Mucosa of gallbladder (tissue), 1 donor: ENCODE measurements at places on chromosomes 2 and 18. TPM values are rescaled to one million over a fixed set of nuclear protein-coding genes. Genes with fewer than 3 reads are reported as not detected.
A peak's percentile ranks its signal among the peaks of the same experiment; 100 is the strongest.

DNA sequence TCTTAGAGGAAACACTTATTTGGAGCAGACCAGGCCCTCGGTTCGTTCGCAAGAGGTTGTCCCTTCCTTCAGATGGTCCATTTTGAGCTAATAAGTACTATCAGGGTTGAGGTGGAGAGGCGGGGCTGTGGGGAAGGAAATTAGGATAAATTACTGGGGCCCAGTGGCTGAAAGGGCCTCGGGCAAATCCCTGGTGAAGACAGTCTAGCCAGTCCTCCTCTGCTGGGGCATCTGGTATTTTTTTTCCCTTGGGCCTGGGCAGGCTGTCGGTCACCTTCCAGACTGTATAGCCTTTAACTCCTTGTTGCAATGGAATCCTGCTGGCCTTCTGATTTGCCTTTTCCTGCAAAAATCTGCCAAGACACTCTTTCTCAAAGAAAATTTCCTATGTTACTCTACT, 1.7 kb upstream of the MYO3B start:
- DNase-seq = no peak

GRCh38 chr2:217438821-217439220, 564.0 kb downstream of the TNS1 start:
- no peak for DNase-seq

DNA sequence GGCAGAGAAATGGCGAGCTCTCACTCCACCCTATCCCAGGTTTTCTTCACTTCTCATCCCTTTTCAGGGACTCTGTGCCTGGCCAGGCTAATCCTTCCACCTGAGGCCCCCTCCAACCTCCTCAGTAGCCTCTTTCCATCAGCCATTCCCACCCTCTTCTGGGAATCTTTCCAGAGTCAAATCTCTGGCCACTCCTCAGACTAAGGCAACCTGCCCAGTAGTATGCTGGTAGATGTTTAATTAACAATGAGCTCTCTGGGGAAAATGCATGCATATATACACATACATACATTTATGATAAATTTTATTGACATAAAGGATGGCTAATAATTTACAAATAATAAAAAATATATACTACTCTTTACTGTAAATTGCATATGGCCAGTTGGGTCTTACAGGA, 11.4 kb upstream of the ASPRV1 start:
- no peak for DNase-seq

Gene GPR17
- 0.17 TPM for total RNA-seq

Gene GPAT2
- total RNA-seq = 3.0 TPM

DNA sequence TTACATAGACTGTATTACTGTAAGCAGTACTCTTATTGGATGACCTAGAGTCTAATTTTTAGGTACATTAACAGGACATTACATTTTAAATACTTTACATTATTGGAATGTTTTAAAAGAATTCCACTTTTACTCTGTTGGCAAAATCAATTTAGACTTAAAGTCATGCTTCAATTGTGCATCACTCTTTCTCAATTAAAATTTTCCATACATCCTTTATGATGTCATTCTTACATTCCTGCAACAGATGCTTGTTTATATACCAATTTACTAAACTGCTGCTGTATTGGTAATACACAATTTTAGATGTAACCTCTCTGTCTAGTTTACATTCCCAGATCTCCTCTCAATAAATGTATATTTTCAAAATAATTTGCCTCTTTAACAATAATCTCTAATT, 440.1 kb downstream of the ZEB2 start:
- DNase-seq = no peak

Gene ALPG
- total RNA-seq = not detected

GRCh38 chr18:12246849-12247808, 7.0 kb upstream of the CIDEA start:
- DNase-seq = no peak

- DNase-seq = no peak
Measured at GRCh38 chr2:44543773-44544725, 182.3 kb downstream of the CAMKMT start.

- no peak for DNase-seq
Measured at GRCh38 chr2:141329964-141330363, 800.9 kb downstream of the LRP1B start.

- no peak for DNase-seq
Measured at GRCh38 chr2:38745267-38745666, 5.9 kb downstream of the SRSF7 start.

DNA sequence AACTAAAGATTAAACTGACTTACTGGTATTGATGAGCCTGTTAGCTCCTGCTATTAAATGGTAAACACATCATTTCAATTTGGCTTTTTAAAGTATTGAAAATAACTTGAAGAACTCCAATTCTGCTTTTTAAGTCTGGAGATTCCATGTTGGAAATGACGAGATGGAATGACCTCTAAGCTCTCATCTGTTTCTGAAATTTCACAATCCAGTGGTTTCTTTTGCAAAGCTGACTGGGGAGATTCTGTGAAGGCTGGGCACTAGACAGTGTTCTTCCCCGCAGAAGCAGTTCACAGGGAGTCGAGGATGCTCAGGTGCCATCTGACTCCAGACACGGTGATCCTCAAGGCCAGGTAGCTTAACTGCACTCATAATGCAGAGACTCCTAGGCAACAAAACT, 44.7 kb downstream of the DHRS9 start:
- DNase-seq = no peak

- DNase-seq = no peak
Measured at GRCh38 chr2:54012538-54013141, 41.8 kb upstream of the PSME4 start.

- no peak for DNase-seq
Measured at GRCh38 chr2:109438773-109439389, 174.9 kb downstream of the SEPTIN10 start.

DNA sequence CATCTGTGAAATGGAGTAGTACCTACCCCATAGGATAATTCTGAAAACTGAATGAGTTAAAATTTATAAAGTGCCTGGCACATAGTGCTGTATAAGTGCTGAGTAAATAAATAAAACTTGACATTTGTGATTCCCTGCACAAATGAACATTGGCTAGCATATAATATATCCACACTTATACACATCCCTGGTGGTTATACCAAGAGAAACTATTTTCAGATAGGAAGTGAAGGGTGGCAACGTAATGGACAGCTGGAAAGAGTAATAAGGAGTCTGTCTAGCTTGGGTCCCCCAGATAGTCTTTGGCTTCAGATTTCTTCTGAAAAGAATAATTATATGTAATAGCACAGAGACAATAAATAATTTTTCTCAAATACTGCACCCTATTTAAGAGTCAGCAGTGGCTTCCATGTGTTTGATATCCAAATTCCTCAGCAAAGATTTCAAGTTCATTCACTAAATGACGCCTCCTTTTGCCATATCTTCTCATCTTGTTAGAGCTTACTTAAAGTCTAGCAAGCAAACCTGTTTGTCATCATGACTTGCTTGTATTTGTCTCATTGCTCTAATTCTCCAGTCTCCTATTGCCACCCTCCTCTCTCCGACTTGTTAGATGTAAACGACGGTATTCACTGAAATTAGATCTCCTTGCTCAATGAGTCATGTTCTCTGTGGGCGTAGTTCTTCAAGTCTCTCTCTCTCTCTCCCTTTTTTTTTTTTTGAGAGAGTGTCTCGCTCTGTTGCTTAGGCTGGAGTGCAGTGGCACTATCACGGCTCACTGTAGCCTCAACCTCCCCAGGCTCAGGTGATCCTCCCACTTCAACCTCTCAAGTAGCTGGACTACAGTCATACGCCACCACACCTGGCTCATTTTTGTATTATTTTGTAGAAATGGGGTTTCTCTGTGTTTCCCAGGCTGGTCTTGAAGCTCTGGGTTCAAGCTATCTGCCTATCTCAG, 8.7 kb upstream of the ADGRF3 start:
- no peak for DNase-seq

GRCh38 chr18:3150688-3151087, 69.1 kb downstream of the MYOM1 start:
- DNase-seq = no peak

- no peak for DNase-seq
Measured at GRCh38 chr2:42685303-42685702, 78.6 kb downstream of the OXER1 start.

GRCh38 chr2:132937629-132938028, 267.6 kb upstream of the LYPD1 start:
- no peak for DNase-seq

Gene G6PC2
- not detected for total RNA-seq

Gene TNFRSF11A
- 38.9 TPM for total RNA-seq

DNA sequence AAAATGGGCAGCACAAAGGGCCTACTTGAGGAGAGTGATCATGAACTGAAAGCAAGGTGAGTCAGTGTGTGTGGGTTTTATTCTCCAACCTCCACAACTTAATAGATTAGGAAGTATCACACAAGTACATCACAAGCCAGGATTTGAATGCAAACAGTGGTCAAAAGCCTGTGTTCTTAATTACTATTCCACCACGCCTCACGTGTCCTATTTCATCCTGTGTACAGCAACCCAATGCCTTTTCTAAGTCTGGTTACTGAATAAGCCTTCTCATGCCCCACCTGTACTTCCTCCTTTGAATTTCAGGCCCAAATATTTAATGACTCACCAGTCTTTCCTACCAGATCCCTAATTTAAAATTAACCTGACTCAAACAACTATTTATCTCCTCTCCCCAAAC, 755.7 kb upstream of the SLC8A1 start:
- DNase-seq = no peak

DNA sequence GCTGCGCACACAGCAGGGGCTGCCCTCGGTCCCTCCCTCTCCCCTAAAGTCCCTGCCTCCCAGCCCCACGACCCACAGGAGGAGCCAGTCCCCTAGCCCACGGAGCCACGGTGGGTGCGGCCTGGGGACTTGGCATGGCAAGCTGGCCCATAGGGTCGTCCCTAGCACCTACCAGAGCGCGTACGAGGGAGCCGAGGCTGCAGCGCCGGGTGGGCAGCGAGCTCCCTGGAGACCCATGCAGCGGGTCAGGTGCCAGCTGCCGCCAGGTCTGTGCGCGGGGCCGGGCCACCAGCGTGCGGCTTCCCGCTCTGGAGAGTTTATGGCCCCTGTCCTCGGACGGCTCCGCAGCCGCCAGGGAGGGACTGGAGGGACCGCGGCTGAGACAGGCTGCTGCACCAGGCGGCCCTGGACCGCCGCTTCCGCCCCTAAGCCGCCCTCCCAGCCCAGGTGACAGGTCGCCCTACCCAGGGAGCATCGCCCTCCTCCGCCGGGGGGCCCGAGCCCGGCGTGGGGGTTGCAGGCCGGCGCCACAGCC, 273.6 kb downstream of the CCDC74A start:
- DNase-seq = no peak

DNA sequence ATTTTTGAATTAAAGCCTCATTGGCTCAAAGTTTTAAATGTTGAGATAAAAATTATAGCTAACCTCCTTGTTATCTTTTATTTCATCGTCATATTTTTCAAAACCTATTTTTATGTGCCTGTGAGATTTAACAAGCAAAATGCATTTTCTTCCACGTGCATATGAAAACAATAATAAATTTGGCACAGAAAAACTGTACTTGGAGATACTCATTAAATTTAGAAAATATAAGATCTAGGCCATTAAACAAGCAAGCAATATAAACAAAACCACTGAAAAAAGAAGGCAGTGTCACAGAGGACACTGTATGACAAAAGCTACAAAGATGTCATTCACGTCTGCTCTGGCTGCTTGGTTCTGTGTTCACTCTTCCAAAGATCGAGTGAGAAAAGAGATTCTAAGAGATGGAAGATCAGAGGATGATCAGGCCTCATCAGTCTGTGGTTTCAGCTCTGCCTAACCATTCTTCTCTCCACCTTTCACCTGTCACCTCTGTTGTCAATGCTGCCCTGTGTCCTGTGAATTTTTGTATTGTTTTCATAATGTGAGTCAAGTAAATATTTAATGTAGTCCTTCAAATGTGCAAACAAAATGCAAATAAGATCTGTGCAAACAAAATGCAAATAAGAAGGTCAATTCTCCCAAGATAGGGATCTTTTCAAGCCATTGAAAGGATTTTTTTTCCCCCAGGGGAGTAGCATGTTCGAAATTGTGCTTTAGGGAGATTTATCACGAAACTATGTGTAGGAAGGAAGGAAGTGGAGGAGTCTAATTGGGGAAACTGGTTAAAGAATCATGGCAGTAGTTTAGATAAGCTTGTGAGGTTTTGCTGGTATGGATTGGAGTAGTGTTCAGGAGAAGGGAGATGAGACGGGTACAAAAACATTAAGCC, 138.7 kb upstream of the RBMS1 start:
- DNase-seq = no peak

Gene TCF7L1
- 7.6 TPM for total RNA-seq

GRCh38 chr18:56870982-56871381, 219.8 kb downstream of the WDR7 start:
- DNase-seq = no peak

- no peak for DNase-seq
Measured at GRCh38 chr2:177172034-177172880, 40.3 kb upstream of the HNRNPA3 start.

- peak; percentile 21 for DNase-seq
Measured at GRCh38 chr2:6826081-6826913, 39.4 kb downstream of the CMPK2 start.

GRCh38 chr2:105121434-105121833, 83.6 kb downstream of the MRPS9 start:
- DNase-seq = no peak

Gene RELCH
- 31.0 TPM for total RNA-seq

DNA sequence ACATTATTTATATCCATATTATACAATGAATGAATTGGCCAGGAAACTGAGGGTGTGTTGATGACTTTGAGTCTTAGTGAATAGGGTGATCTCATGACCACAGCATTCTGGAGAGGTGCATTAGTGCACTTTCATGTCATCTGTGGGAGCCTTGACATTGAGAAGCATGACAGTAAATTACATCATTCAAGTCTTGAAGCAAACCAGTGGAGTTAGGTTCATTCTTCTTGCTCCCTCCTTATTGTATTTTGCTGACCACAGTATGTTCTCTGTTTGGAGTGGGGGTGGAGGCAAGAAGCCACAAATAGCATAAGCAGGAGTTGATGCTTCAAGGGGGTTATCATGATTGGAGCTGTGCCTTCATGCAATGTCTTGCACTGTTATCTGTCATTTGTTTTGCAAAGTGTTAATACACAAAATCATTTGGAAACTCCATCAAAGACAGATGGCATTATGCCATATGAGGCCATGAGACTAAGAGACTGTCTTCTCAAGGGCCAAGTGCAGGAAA, 680.2 kb downstream of the NYAP2 start:
- no peak for DNase-seq

DNA sequence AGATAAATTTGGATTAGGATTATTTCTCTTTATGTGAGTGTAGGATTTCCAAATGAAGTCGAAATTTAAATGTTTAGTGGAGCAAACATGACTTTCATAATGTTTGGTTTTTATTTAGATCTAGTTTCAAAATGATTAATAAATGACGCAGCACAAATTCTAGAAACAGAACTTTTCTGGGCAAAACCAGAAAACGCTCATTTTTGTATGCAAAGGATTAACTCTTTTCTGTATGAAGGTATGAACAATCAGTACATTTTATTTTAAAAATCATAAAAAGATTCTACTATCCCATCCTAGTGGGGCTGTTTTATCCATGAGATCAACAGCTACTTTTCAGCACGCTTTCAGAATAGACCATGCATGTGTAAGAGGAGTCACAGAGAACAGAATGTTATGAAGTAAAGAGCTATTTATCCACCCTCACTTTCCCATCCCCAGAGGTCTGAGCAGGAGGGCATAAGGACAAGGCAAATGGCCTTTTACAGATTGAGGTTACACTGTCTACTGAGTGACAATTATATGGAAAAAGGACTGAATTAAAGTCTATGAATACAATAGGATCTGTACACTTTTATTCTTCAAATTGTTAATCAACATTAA, 270.8 kb downstream of the ZEB2 start:
- no peak for DNase-seq

Gene CD207
- total RNA-seq = 0.52 TPM

- DNase-seq = no peak
Measured at GRCh38 chr18:31294199-31294747, 23.7 kb upstream of the DSG1 start.

Gene PRKAG3
- total RNA-seq = not detected

Gene ICOS
- 0.98 TPM for total RNA-seq

- DNase-seq = no peak
Measured at GRCh38 chr2:157911750-157912149, 35.6 kb upstream of the ACVR1 start.
